8988T (cell line): ENCODE measurements at places on chromosomes 4 and X.

GRCh38 chr4:37993806-37994205, 33.6 kb downstream of the PTTG2 start:
- DNase-seq = no peak

DNA sequence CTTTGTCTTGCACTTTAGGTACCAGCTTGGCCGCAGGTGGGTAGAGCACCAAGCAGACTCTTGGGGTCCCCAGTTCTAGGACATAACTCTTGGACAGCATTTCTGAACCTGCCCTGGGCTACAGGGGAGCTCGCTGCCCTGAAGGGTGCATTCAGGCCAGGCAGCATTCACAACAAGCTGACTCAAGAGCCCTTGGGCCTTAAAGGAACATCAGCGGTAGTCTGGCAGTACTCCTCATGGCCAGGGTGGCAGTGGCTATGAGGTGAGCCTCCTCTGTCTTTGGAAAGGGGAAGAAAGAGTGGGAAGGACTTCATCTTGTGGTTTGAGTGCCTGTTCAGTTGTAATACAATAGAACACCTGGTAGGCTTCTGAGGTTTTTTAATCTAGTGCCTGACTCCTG, 24.8 kb upstream of the SMARCA5 start:
- no peak for DNase-seq

DNA sequence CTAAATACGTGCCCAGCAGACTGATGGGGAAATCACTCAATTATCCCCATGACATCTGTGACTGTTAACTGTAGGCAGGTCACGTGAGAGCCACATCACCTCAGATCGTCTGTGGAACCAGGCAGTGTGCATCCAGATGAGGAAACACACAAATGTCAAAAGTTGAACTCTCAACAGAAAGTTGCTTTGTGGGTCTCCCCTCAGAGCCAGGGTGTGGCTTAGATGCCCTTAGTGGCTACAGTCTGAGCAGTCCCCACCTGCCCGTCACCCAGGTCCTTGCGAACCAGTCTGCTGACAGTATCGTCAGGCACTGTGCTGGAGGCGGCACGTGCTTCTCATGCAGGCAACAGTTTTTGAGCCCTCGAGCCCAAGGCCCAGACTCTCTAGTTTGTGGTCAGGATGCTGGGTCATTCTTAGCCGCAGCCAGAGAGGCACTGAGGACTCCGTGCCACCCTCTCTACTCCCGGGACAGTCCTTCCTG, 10.8 kb downstream of the TMEM187 start:
- DNase-seq = no peak

- DNase-seq = no peak
These were observed 253.2 kb downstream of the SPRY1 start for GRCh38 chr4:123649645-123650391.

DNA sequence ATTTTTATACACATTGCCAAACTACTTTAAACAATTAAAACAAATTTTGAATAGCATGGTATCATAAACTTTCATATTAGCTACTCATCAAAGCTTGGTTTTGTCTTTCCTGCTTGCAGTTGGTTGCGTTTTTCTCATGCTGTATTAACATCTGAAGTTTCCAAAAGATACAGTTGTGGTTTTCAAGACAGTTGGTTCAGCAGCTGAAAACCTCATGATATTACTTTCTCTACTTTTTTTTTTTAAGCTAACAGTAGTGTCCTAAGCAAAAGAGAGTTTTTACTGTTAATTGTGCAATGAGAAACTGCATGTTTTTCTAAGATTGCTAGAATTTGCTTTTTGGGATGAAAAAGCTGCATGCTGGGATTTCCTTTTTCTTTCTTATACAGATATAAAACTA, 15.2 kb downstream of the RUFY3 start:
- no peak for DNase-seq

DNA sequence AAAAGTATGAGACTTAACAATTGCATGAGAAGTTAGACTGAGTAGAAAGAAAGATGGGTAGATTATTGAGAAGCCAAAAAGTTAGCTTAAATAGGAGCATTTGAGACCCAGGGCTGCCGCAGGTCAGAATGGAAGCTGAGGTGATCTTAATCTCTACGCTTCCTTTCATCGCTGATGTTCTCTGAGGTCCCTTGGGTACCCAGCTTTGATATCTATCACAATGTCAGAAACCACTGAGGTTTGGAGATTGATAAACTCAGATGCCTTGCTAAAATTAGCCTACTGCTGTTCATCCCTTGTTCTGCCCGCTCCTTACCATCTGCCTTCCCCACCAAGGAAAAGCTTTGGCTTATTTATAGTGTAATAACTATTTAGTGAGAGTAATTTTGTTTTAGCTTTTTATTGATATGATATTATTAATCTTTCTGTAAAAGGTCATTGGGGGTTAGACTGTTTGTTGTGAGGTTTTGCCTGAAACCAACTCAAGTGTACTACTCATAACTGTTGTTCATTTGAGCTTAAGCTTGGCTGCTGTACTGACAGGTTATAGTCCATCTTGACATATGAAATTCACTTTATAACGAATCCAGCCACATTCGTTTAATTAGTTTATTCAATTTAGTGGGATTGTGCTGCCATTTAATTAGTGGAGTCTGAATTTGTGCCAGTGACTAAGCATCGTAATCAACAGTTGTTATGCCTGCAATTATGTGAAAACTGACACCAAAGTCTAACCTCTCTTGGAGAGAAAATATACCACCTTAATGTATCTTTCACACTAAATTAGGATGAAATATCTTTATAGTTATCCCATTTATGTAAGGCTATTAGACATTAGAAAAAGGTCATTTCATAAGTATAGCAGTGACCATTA, 15.1 kb downstream of the MCUB start:
- DNase-seq = no peak

- DNase-seq = no peak
These were observed 12.4 kb upstream of the PJA1 start for GRCh38 chrX:69177511-69178162.

GRCh38 chrX:41604177-41604576, 84.6 kb upstream of the GPR34 start:
- no peak for DNase-seq

DNA sequence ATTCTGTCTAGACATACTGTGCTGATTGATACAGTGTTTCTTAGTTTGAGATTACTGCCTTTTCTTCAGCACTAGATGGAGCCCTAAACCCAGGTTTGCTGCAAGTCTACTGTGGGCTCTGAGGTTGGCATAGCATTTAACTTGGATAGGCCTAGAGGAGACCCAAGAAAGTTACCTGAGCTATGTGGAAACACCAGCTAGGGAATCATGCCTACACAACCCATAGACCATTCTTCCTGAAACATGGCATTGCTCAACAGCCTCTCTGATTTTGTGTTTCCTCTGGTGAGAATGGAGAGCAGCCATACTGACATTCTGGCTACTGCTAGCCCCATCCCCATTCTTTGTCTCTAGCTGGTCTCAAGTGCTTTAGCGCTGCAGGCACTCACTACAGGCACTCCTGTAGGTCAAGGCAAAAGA, 287.7 kb upstream of the PCDH18 start:
- no peak for DNase-seq

DNA sequence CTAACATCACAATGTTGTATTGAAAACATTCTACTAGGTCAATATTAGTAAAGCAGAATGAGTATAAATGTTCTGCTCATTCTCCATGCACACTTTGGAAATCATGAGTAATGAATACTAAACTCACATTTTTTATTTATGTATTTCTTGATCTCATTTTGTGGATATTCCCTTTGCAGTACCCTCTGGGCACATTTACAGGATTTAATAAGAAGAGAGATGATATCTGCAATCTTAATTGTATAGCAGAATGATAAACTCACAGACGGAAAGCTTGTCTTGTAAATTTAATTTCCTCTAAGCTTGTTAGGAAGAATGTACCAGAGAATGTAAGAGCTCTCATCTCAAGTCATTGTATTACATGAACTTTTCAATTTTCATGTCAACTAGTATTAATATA, 1279.7 kb downstream of the PCDH7 start:
- DNase-seq = no peak

DNA sequence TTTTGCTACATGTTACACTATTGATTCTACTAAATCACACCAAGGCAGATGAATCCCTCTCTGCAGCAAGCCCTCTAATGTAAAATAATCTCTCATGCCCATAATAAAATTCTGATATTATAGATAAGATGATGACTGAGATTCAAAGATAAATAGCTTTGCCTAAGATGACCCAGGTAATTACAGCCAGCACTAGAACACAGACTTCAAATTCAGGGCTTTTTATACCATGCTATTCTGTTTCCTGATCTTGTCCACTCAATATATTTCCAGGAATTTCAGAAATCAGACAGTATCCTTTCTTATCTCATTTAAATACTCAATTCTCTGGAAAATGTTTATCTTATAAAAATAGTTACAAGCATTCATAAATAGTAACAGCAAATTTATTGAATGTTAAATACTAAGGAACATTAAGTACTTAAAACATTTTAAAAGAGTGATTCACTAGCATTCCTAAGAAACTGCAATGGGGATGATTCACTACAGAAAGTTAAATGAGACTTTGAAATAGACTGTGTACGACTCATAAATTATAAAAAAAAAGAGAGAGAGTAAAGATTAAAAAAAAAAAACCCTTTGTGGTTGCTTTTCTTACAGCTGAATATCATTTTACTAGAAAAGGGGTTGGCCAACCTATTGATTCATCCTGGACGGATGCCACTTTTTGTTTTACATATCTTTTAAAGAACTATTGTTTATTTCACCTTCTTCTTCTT, 45.8 kb upstream of the IL21 start:
- DNase-seq = no peak

DNA sequence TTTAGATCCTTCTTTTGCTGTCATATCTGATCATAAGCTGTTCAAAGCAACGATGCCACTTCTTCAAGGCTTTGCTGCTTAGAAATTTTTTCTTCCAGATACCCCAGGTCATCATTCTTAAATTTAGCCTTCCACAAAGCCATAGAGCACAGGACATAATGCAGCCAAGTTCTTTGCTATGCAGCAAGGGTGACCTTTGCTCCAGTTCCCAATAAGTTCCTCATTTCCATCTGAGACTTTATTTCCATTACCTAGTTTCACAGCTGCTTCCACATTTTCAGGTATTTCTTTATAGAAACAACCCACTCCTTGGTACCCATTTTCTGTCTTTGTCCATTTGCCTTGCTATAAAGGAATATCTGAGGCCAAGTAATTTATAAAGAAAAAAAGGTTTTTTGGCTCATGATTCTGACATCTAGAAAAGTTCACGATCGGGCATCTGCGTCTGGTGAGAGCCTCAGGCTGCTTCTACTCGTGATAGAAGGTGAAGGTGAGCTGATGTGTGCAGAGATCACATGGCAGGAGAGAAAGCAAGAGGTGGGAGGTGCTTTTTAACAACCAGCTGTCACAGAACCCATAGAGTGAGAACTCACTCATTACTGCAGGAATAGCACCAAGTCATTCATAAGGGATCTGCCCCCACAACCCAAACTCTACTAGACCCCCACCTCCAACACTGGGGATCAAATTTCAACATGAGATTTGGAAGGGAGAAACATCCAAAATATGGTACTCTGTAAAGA, 11.8 kb upstream of the TASL start:
- DNase-seq = no peak

DNA sequence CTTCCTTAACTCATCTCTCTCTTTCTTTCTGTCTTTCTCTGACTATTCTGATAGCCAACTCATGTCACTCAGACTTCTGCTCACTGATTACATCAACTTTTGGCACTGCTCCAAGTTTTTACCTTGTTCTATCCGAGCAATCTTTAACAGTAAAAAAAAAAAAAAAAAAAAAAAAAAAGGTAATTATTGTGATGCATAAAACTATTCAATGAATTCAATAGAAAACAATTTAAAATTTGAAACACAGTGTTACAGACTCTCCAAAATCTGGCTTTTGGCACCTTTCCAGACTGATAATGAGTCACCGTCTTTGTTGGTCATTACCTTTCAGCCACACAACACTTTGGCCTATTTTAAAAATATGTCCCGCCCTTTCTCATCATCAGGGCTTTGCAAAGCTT, 229.5 kb downstream of the GALNTL6 start:
- no peak for DNase-seq
